T-cell (primary cell): ENCODE measurements at places on chromosomes 7 and 10. TPM values are rescaled to one million over a fixed set of nuclear protein-coding genes. Genes with fewer than 3 reads are reported as not detected.

CYP51A1 gene
- total RNA-seq = 20.6 TPM

XRCC2 gene
- total RNA-seq = 0.79 TPM

DLG5 gene
- total RNA-seq = 3.7 TPM

GJD4 gene
- total RNA-seq = not detected

ZNF800 gene
- total RNA-seq = 59.6 TPM

GRCh38 chr10:72785409-72785808, 93.5 kb downstream of the MCU start:
- no peak for DNase-seq

SLC26A4 gene
- not detected for total RNA-seq

DNA sequence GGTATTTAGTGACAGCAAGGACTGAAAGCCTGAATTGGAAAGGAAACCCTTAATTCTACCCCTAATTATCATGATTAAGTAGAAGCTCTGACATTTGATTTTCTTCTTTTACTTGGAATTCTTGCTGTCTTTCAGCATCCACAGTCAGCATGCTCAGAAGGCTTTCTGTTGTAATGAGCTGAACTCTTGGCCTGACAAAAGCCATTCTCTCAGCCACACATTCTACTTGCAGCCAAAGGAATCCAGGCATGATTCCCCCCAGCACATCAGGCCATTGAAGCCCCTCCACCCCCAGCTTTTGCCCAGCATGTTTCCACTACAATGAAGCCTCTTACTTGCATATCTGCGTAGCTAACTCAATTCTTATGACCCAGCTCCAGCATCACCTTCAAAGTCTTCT, 94.3 kb upstream of the FRMD4A start:
- no peak for DNase-seq

FAM185A gene
- 15.7 TPM for total RNA-seq

- no peak for DNase-seq
Measured at GRCh38 chr7:116522247-116522646, 2.6 kb upstream of the CAV1 start.
